ENCODE measurements at places on chromosomes 6 and 20.

GRCh38 chr6:101296169-101296960 is 97.1 kb upstream of the GRIK2 start:
- DNase-seq = no peak

DNA sequence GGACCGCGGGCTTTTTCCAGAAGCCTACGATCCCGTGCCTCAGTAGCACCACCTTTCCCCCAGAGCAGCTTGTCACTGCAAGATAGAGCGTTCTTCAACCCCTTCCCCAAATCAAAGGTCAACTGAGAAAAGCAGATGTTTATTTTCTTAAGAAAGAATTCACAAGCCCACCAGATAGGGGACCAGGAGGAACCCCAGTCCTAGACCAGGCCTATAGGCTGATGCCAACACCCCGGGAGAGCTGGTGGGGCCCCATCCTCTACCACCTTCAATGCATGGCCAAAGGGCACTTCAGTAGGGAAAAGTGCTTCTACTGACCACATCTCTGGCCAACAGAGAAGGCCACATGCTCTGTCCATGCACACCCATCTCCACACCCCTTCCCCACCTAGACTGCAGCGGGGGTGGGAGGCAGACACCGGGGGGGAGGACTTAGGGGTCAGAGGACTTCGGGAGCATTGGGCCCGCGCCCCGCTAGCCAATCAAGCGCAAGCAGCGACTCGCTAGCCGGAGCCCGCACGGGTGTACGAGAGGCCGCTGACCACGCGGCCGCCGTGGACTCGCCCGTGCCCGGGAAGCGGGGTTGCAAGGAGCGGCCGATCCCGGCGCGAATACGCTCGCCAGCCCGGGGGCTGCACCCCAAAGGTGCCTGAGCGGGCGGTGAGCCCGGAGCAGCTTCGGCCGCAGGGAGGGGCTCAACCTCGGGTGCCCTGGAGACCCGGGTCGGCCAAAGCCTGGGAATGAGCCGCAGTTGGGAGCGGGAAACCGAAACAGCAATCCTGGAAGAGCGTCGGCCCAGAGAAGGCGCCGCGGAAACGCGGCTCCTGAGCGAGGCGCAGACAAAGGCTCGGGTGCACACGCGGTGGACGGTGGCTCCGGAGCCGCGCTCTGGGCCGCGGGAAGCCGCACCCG is 2.8 kb downstream of the PDE10A start:
- no peak for DNase-seq

- no peak for DNase-seq
Measured at GRCh38 chr6:53666271-53666626, 693 bp upstream of the KLHL31 start.

DNA sequence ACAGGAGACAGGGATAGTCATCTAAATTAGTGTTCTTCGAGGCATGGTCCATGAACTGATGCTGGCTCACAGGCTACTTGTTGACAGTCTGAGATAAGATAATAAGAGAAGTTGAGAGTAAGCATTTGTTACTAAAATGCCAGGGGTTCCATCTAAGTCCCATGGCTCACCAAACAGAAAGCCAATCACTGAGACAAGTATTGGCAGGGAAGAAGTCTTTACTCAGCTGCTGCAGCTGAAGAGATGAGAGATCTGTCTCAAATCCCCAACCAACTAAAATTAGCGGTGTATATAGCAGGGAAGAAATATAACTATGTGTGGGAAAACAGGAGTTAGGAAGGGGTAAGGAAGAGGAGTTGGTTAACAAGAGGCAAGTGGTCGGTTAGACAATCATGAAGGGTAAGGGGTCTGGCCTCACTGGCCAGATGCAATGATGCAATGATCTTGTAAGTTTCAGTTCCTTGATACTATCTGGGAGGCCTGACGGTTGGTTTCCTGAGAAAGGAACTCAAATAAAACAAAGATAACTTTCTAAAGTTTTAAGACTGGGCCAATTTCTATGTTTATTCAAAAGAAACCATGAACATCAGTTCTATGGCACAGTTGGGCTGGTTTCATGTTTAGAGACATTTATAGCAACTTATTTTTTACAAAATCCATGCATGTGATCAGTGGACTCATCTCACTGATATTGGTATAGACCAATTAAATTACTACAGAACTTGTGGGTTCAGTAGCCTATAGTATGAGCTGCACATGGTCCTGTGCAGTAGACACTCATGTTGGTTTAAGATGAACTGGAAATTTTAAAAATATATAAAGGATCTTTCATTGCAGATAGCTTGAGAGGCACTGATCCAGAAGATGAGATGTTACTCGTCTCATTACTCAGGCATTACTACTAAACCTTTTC is 9.9 kb upstream of the HEBP2 start:
- DNase-seq = no peak

DNA sequence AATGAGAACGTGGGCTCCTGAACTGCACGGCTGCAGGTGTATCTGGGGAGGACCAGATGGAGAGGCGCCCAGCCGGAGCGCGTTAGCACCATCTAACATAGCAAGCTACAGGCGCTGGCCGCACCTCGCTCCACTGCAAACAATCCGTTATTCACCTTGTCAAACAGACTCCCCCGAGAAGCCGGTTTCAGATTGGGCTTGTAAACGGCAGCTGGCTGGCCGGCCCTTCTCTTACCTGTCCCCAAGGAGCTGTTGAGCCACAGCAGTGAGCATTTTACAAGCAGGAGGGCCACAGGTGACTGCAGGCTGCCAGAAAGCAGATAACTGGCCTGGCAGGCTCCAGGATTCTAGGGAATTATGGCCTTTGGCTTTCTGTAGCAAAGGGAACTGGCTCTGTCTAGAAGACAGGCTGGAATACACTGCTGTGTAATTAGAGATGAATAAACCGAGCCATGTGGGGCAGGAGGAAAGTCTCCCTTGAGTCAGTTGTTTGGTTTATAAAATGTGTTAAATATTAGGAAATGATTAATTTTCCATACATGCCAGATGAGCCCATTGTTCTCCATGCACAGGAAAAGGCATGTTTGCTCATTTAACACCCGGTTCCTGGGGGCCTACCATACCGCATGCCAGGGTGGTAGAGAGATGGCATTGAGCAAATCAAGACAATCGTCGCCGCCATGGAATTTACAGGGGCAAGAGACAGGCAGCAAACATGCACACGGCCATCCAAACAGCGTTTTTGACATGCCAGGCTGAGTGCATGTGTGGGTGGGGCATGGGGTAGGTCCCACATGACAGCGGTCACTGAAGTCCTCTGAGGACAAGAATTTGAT is 159.3 kb downstream of the NFATC2 start:
- DNase-seq = no peak

DNA sequence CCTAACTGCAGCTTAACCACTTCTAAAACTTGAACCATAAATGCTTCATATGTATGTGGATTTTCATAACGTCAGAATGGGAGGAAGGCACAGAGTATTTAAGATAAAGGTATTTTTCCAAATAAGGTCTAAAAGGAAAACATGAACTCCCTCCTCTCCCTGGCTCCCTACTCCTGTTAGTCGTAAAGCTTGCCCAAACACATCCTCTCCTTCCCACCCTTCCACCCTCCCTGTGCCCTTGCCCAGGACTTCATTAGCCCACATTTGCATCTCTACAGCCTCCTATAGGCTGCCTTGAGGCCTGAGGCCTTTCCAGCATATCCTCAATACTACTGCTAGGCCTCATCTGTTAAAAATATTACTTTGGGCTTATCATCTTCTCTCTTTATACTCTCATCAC is 17.1 kb upstream of the SMIM13 start:
- no peak for DNase-seq

- no peak for DNase-seq
Measured at GRCh38 chr6:15269011-15269410, 23.1 kb downstream of the JARID2 start.

DNA sequence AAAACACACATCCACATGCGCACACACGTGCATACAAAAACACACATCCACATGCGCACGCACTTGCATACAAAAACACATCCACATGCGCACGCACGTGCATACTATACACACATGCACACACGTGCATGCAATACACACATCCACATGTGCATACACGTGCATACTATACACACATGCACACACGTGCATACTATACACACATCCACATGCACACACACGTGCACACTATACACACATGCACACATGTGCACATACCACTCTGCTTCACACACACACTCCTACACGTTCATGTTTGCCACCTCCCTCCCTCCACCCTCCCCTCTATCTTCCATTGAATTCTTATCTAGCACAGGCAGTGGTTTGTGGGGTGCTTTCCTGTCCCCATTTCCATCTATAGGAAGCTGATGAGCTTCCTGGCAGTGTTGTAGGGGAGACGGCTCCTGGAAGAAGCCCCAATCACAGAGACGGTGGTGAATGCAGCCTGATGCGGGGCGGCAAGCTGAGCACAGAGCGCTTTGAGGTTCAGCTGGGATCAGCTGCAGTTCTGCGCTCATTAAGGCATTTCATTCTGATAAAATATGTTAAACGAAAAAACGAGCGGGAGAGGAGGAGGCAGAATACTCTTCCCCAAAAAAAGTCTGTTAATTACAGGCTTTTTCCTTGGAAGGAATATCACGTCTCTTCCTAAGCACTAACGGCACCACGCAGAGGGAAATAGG is 287.7 kb downstream of the TAF4 start:
- no peak for DNase-seq

GRCh38 chr20:19603376-19603750 is 154.7 kb upstream of the RIN2 start:
- DNase-seq = no peak

- DNase-seq = no peak
Measured at GRCh38 chr20:1062334-1063010, 55.9 kb upstream of the PSMF1 start.
